Hippocampal formation (tissue), 2 donors: ENCODE measurements at places on chromosomes 1 and 21.

DNA sequence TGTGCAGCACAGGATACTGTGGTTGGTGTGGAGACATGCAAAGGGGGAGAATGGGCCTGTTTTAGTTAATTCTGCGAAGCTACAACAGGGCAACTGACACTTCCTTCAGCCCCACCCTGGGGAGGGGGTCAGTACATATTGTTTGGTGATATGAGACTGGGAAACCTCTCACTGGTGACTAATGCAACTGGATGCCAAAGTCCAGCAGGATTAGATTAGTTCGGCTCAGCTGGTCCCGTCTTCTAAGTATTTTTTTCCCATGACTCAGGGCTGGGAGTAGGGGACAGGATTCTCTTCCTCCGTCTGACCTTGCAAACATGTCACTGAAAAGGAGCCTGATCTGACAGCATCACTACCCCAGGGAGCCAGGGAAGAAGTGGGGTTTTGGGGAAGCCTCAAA is 43.0 kb downstream of the PLXNA2 start:
- DNase-seq, result no peak

GRCh38 chr1:185463433-185463832 is 146.4 kb upstream of the IVNS1ABP start:
- DNase-seq, result no peak

DNA sequence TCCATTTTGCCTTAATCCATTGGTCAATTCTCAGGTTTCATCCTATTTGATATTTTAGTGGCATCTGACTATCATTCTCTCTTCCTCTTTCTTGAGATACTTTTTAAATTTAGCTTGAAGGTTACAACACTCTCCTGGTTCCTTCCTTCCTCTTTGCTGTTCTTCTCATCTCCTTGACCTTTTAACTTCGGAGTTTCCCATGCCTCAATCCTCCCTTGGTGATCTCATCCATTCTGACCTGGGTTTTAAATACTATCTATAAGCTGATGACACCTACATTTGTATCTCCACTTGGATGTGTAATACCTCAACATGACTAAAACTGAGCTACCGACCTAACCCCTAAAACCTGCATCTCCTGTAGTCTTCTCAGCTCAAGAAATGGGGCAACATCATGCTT is 4.8 kb upstream of the ZNF687 start:
- DNase-seq, result no peak

DNA sequence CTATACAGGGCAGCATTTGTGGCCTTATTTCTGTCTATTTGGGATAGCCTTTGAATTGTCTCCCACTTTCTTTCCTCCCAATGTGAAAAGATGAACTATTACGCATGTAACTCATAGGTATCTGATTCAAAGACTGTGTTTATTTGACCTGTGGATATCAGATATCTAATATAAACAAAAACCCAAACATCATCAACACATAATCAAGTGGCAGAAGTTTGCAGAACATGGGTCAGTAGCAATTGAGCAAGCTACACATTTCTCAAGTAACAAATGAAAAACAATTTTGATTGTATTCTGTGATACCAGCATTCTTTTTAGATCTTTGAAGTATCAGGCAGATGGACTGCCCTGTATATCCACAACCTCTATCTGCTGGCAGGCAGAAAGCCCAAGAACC is 490.5 kb upstream of the ADGRL2 start:
- DNase-seq, result no peak

- no peak for DNase-seq
These were observed 16.1 kb downstream of the IFT25 start for GRCh38 chr1:53929246-53929960.
